CD8-positive, alpha-beta memory T cell (primary cell): ENCODE measurements at places on chromosomes 5 and 9.

GRCh38 chr9:30670805-30671562 is 1713.5 kb upstream of the ACO1 start:
- no peak for DNase-seq

DNA sequence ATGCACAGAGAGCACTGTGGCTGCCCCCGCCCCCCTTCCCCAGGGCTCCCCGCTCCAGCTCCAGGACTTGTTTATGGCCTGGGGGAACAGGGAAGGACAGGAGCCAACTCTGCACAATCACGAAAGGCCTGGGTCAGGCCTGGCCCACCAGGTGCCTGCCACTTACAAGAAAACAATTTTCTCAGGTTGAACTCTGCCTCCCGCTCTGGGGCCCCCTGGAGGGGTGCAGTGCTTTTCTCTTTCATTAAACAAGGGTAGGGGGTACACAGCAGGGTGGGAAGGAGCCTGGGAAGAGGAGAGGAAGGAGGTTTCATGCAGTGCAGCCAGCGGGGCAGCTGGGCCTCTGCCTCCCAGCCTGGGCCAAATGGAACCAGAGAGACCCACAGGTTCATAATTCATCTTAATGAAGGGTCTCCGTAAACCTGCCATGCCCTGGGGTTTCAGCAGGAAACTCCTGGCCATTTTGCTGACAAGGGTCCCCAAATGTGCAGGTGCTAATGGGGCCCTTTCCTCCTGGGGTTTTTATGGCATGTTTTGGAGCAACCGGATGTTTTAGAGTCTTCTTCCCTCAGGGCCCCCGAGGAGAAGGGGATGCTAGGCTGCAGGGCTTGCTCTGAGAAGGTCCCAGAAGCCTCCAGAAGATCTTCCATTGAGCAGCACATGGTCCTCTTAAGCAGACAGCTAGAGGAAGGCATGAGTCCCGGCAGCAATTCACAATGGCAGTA is 219.8 kb downstream of the SLIT3 start:
- DNase-seq: no peak

- DNase-seq: no peak
These were observed 72.9 kb downstream of the ECPAS start for GRCh38 chr9:111411266-111411665.

DNA sequence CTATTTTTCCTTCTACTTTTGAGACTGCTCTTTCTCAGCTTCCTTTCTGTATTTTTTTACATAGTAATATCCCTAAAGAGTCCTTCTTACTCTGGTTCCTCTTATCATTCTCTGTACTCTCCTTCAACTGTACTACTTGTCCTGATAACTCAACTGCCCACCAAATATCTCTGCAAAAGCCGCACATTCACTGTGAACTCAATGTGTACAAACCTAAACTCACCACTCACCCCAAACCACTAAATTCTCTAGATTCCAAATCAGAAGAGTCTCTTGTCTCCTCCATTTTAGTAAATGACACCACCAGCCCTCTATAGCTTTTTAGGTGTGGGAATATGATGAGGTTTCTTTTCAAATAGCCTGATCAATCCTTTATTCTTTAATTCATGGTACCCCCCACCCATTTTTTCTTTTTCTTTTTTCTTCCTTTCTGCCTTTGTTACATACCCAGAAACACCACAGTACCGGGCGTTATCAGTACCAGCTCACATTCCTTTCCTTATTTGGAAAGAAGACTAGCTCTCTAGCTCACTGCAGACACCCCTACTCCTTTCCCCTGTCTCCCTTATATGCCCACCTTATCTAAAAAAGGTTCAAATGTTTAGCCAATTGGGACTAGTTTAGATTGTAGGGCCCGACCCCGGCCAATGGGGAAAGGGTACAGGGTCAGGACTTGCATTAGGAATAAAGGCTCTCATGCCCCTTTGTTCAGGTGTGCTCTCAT is 63.1 kb upstream of the RANBP6 start:
- DNase-seq: no peak

DNA sequence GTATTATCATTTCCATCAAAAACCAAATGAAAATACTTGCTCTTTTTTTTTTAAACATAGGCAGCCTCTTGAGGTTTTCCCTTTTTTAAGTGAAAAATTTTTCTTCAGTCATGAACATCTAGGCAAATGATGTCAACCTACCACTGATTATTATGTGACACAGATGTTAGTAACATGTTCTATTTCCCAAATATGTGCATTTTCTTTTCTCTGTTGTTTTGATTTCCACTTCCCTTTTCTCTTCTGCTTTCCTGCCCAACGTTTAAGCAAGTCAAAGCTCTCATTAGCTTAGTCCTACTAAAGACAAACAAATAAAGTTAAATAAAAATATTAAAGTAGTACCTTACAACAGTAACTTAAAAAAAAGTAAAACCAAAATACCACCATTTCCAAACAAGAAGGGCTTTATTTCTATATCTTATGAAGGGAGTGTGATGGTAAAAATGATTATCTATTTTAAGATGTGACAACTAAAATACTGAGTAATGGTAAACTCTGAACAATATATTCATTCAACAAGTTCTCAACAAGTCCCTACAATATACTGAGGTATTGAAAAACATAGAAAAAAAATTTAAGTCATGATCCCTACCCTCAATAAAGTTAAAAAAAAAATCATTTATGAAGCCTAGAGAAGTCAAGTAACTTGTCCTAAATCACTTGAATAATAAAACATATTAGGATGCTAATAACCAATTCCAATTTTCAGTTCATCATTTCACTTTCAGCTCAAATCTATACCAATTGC is 9.4 kb downstream of the SLC38A9 start:
- no peak for DNase-seq

GRCh38 chr5:104569621-104570020 is 1007.0 kb upstream of the NUDT12 start:
- no peak for DNase-seq

DNA sequence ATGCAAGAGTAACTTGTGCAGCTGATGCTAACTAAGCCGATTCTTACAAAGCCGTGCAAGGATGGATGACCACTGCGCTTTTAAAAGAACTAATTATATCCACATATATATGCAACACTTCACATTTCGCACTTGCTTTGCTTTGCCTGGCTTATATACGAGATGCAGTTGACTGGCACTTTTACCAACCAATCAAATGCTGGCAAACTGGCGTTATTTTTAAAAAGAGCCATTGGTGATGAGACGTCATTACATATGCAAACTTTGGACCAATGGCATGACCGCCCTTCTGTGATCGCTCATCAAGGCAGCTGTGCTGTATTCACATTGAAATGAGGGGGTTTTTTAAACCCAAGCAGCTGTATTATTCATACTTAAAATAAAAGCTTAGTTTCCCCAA is 1147.7 kb upstream of the WWC1 start:
- no peak for DNase-seq

DNA sequence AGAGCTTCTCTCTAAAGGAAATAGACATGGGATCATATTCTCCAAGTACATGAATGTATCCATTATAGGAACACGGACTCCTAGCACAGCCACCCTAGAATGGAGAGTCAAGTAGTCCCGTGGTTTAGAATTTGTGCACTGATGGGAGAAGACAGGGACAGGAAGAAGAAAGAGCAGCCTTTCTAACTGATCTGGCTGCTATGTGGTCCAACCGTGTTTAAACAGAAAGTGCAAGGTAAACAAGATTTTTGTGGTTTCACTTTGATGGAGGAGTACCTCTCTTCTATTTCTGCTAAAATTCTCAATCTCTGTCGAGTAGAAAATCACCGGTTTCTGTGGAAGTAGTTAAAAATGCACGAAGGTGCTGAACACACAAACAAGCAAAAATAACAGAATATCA is 171.3 kb downstream of the ST8SIA4 start:
- DNase-seq: no peak

- DNase-seq: no peak
These were observed 68.2 kb upstream of the TAF1L start for GRCh38 chr9:32703635-32704034.

DNA sequence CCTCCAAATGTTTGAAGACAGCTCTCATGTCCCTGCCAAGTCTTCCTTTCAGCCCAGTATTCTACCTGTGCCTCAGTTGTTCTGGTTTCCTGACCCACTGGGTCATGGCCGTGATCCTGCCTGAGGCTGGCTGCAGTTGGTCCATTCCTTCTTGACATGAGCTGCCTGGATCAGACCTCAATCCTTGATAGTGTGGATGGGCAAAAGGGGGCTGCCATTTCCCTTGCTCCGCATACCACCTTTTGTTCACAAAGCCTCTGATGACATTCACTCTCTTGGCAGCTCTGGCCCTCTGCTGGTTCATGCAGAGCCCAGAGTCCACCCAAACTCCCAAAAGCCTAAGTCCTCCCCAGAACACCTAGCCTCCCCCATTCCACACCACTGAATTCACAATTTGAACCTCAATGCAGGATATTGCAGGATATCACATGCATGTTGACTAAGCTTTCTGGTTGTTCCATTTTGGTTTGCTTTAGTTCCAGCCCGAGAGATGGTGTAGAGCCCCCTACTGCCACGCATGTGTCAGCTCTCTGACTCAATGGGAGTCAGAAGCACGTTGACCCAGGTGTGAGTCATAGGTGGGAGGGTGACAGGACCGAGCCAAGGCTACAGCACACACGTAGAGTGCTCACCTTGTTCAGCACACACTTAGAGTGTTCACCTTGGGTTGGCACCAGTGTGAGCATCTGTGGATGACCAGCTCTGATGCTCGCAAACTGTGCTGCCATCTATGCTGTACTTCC is 137.2 kb downstream of the MTX3 start:
- no peak for DNase-seq

DNA sequence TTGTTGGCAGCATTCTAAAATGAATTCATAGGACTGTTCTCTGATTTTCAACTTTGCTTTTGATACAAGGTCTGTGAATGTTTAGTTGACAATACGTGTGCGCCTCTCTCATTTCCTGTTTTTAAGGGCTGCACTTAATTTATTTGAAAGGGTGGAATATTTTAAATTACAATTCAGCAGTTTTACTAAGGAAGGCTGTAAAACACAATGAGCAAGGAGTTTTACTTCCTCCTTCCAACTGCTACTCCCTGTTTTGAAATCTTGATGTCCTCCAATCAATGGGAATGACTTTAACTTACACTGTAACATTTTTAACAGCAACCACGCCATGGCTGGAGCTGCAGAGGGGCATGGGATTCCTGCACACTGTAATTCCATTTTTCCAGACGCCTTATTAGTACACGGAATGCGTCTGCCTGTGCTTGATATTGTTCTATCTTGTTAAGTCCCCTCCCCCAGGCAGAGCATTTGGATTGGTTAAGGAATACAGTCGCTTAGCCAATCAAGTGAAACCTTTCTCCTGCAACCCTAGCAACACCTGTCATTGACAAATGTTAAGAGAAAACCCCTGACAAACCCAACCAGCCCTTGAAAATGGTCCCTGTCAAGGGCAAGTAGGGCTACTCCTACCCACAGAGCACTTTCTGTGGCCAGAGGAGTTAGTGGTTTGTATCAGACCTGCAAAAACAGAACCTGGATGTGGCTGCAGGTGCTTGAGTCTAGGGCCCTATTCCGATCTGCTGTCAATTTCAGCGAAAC is 12.5 kb upstream of the ZSWIM6 start:
- DNase-seq: no peak

- no peak for DNase-seq
These were observed 115.4 kb upstream of the PPP2R2B start for GRCh38 chr5:146993876-146994530.

GRCh38 chr5:88732862-88733261 is 150.1 kb downstream of the MEF2C start:
- no peak for DNase-seq

DNA sequence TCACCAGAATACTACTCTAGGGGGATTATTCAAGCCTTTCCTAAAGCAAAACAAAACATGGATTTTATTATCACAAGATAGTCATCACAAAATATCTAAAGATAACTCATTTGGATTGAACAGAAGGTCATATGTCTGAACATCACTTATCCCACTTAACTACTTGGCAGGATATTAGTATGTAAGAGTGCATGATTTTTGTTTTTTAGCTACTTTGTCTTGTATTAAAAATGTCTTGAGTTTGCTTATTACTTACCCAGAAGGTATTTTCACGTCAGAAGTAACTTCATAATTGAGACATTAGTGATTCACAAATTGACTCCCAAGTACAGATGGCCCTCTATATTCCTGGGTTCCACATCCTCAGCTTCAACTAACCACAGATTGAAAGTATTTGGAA is 113.8 kb downstream of the TLE4 start:
- DNase-seq: no peak

DNA sequence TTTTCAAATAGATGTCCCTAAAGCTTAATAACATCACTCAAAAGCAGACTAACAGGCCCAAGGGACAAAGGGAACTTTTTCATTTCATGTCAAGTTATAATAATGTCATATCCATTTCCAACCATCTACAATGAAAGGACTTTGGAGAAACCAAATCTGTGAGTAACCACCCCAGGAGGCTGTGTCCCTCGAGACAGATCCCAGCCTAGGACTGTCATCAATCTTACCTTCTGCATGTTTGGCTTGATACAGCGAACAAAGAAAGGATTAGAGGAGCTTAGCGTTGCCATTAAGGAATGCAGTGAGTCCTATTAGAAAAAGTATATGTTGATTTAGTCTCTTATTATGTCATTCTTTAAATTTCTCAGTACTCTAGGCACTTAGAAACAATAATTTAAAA is 137.8 kb upstream of the RETREG1 start:
- no peak for DNase-seq

GRCh38 chr9:128818839-128819715 is 777 bp downstream of the ENDOG start:
- DNase-seq: peak; percentile 15

DNA sequence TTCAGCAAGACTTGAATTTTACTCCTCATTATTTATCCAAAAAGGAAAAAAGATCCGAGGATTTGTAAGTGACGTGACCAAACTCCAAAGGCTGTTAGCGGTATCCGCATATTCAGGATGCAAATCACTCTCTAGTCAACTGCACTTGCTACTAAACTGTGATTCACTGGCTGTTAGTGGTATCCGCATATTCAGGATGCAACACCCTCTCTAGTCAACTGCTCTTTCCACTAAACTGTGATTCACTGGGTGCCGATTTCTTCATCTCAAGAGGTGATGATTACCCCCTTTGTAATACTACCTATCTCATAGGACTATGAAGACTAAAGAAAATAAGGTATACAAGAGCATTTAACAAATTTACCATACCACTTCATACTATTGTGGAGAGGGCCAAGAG is 5.7 kb downstream of the MAPKAP1 start:
- DNase-seq: no peak

GRCh38 chr5:87120518-87121303 is 147.0 kb upstream of the RASA1 start:
- no peak for DNase-seq

- DNase-seq: no peak
These were observed 117.5 kb downstream of the TRIO start for GRCh38 chr5:14260637-14261036.
